ENCODE measurements at places on chromosomes 11 and 22.

GRCh38 chr11:74839971-74840370 is 91.3 kb downstream of the RNF169 start:
- no peaks in the 10 kb centered on the region for H3K36me3 ChIP-seq
- no peak for DNase-seq
- no peaks in the 10 kb centered on the region for H3K4me1 ChIP-seq
- no peak overlapping the region for H3K27ac ChIP-seq
- no peaks in the 10 kb centered on the region for H3K27me3 ChIP-seq
- no peak overlapping the region for H3K4me3 ChIP-seq

DNA sequence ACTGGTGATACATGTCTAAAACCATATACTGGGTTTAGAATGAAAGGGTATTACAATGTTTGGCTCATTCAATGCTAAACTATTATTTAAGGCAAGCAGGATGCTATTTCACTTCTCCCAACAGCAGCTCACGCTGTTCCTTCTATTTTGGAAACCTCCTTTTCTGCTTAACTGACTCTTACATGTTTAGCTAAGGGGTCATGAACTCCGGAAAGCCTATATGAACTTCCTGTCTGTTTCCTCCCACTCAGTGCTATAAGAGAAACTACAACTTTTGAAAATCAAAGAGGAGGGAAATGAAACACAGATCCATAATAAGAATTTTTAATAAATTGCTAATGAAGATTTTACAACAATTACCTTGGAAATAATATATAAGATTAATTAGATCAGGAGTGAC is 30.9 kb downstream of the SLC36A4 start:
- H3K4me1 ChIP-seq: no peaks in the 10 kb centered on the region
- DNase-seq: no peak
- no peak overlapping the region for H3K27ac ChIP-seq
- no peaks in the 10 kb centered on the region for H3K27me3 ChIP-seq
- no peaks in the 10 kb centered on the region for H3K36me3 ChIP-seq

GRCh38 chr22:44658311-44658953 is 43.6 kb upstream of the PRR5 start:
- no peak overlapping the region for H3K27ac ChIP-seq
- H3K36me3 ChIP-seq: no peaks in the 10 kb centered on the region
- H3K4me3 ChIP-seq: no peak overlapping the region
- H3K27me3 ChIP-seq: no peaks in the 10 kb centered on the region
- peak; percentile 41 for DNase-seq

DNA sequence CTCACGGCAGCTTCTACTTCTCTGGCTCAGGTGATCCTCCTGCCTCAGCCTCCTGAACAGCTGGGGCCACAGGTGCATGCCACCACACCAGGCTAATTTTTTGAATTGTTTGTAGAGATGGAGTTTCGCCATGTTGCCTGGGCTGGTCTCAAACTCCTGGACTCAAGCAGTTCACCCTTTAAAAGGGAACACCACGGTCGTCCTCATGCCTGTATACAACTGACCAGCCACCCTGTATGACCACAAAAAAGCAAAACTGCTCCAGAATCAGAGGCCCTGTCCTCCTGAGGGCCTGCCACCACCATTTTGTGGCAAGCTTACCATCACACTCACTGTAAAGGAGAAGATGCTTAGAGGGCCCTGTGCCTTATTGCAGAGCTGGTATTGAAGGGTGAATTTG is 2.2 kb downstream of the GLB1L3 start:
- no peaks in the 10 kb centered on the region for H3K4me1 ChIP-seq
- no peak overlapping the region for H3K27ac ChIP-seq
- no peaks in the 10 kb centered on the region for H3K36me3 ChIP-seq
- no peak for DNase-seq

DNA sequence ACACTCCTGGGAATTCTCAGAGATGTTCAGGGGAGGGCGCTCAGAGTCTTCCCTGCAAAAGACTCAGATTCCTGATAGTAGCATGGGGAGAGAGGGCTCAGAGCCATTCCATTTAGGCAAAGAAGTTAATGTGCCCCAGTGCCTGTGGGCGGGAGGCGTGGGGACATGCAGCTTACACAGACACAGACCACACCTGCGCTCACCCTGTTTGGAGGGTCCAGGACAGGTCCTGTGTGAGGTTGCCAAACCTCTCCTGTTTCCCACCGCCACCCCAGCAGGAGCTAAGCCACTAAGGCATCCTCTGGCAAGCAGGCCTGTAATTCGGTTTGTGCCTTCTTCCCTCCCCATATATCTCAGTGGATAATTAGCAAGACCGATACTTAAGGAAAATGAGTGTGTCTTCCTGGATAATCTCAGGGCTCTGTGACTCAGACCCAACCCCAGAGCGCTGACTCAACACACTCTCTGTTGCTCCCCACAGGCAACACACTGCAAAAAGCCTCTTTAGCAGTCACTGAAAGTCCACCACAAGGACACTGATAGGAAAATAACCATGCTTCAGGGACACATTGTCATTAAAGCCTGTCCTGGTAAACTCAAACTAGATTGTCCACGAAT is 118.9 kb upstream of the LMO1 start:
- H3K27ac ChIP-seq: no peak overlapping the region
- no peaks in the 10 kb centered on the region for H3K27me3 ChIP-seq
- no peaks in the 10 kb centered on the region for H3K36me3 ChIP-seq
- H3K4me1 ChIP-seq: no peaks in the 10 kb centered on the region
